ENCODE measurements at places on chromosomes 5 and 9. TPM values are rescaled to one million over a fixed set of nuclear protein-coding genes. Genes with fewer than 3 reads are reported as not detected.

The LRRC26 gene
- total RNA-seq = not detected

The DROSHA gene
- total RNA-seq = 73.8 TPM

The SHOC1 gene
- not detected for total RNA-seq

The MARCOL gene
- not detected for total RNA-seq

The PCDHA3 gene
- not detected for total RNA-seq

The NSD1 gene
- total RNA-seq = 0.09 TPM
